ENCODE measurements at places on chromosomes 11 and 22. TPM values are rescaled to one million over a fixed set of nuclear protein-coding genes. Genes with fewer than 3 reads are reported as not detected.

The OR8D4 gene
- not detected for total RNA-seq

The A4GALT gene
- 2.3 TPM for total RNA-seq

The SEPTIN5 gene
- 7.5 TPM for total RNA-seq

The GPHA2 gene
- not detected for total RNA-seq

The RAPSN gene
- not detected for total RNA-seq

The HEPN1 gene
- total RNA-seq = not detected

The ALDH3B1 gene
- total RNA-seq = 38.2 TPM

The WNT7B gene
- total RNA-seq = not detected

The AGBL2 gene
- 1.3 TPM for total RNA-seq

The TRIM49 gene
- 0.08 TPM for total RNA-seq

The JAM3 gene
- 28.9 TPM for total RNA-seq

The GGA1 gene
- 73.7 TPM for total RNA-seq

The PC gene
- total RNA-seq = 26.6 TPM

The GRAP2 gene
- total RNA-seq = 1.7 TPM

The RIC3 gene
- total RNA-seq = not detected

The ADM gene
- 35.6 TPM for total RNA-seq

The TYMP gene
- total RNA-seq = 1.1 TPM

The NFAM1 gene
- total RNA-seq = not detected

The DCHS1 gene
- total RNA-seq = 1.1 TPM

The PLEKHB1 gene
- total RNA-seq = 5.8 TPM

The SYT12 gene
- 0.19 TPM for total RNA-seq

The APOBEC3A gene
- not detected for total RNA-seq

The MAP6 gene
- total RNA-seq = not detected

The LRRC56 gene
- 2.8 TPM for total RNA-seq

The CDON gene
- 14.0 TPM for total RNA-seq

The VPREB1 gene
- not detected for total RNA-seq

The SOX10 gene
- total RNA-seq = 303 TPM

The CD6 gene
- not detected for total RNA-seq

The TECTA gene
- 0.32 TPM for total RNA-seq

The C22orf15 gene
- total RNA-seq = not detected

The EXPH5 gene
- total RNA-seq = 0.13 TPM

The ACTN3 gene
- total RNA-seq = not detected

The KDM4E gene
- total RNA-seq = not detected

The MISFA gene
- not detected for total RNA-seq

The ZFPL1 gene
- total RNA-seq = 58.4 TPM

The L3MBTL2 gene
- total RNA-seq = 22.7 TPM

The TM7SF2 gene
- 20.5 TPM for total RNA-seq

The KCNJ1 gene
- not detected for total RNA-seq

The GNAZ gene
- 2.1 TPM for total RNA-seq

The MRGPRE gene
- total RNA-seq = not detected

The CACNA1I gene
- not detected for total RNA-seq

The GGTLC3 gene
- not detected for total RNA-seq

The SFI1 gene
- total RNA-seq = 25.8 TPM

The UPK3A gene
- total RNA-seq = not detected

The ME3 gene
- 35.6 TPM for total RNA-seq

The TTC9C gene
- total RNA-seq = 48.1 TPM

The BTBD18 gene
- 0.13 TPM for total RNA-seq

The SHANK3 gene
- 0.30 TPM for total RNA-seq

The TALDO1 gene
- total RNA-seq = 109 TPM

The PRG3 gene
- total RNA-seq = not detected

The KCNA4 gene
- total RNA-seq = 0.08 TPM

The IL10RA gene
- total RNA-seq = 2.2 TPM

The CD248 gene
- not detected for total RNA-seq

The LRRC10B gene
- not detected for total RNA-seq

All from A375 (cell line).